ENCODE measurements at places on chromosomes 5 and 9.

GRCh38 chr9:14314929-14315874 is 1.3 kb upstream of the NFIB start:
- DNase-seq = peak; percentile 24

DNA sequence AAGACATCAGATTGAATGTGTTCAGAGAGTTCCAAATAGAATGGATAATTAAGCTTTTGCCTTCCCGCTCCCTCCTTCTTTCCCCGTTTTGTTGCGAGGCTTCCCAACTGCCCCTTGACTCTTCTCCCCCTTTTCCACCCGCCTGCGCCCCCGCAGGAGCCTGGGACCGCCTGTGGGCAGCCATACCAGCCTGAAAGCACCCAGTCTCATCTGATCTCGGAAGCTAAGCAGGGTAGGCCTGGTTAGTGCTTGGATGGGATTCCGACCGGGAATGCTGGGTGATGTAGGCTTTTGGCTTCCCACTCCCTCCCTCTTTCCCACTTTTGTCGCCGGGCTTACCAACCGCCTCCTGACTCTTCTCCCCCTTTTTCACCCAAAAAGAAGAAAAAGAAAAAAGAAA is 6.8 kb upstream of the HSD17B4 start:
- no peak for DNase-seq

- DNase-seq = peak; percentile 60
Measured at GRCh38 chr9:97386733-97387503, 25.0 kb upstream of the TDRD7 start.

DNA sequence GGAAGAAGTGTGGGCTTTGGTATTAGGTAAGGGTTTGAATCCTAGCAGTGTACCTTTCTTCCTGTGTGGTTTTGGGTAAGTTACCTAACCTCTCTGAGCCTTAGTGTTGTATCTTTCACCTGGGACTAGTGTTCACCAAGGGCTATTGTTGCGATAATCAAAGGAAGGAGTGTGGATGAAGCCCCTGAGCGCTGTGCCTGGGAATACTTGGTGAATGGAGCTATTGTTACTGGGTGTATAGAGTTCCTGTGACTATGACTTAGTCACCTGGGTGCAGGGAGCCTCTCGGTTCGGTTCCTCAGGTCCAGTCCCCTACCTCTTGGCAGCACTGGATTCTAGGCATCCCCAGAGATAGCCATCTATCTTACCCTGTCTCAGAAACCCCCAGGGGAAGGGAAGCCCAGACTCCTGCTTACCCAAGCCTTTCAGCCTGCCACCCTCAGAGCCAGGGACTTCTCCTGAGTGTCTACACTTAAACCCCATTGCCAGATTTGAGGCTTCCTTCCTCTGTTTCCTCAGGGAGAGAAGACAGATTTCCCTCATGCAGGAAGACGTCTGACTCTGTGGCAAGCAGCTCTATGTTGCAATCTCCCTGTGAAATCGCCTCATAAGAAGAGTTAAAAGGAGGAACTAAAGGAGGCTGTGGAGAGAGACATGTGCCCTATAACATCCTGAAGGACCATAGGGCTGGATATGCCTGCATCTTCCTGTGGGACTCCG is 181.0 kb upstream of the PITX1 start:
- DNase-seq = no peak

- no peak for DNase-seq
Measured at GRCh38 chr5:16934123-16934522, 2.0 kb downstream of the MYO10 start.

- no peak for DNase-seq
Measured at GRCh38 chr5:128979761-128980160, 14.5 kb downstream of the SLC27A6 start.
